AG10803 (cell line): ENCODE measurements at places on chromosomes 3 and 15.
A peak's percentile ranks its signal among the peaks of the same experiment; 100 is the strongest.

- peak; percentile 60 for DNase-seq
These were observed 55.3 kb downstream of the SLC28A2 start for GRCh38 chr15:45307230-45307924.

- DNase-seq = no peak
These were observed 25.9 kb upstream of the SLC6A6 start for GRCh38 chr3:14376348-14377043.

DNA sequence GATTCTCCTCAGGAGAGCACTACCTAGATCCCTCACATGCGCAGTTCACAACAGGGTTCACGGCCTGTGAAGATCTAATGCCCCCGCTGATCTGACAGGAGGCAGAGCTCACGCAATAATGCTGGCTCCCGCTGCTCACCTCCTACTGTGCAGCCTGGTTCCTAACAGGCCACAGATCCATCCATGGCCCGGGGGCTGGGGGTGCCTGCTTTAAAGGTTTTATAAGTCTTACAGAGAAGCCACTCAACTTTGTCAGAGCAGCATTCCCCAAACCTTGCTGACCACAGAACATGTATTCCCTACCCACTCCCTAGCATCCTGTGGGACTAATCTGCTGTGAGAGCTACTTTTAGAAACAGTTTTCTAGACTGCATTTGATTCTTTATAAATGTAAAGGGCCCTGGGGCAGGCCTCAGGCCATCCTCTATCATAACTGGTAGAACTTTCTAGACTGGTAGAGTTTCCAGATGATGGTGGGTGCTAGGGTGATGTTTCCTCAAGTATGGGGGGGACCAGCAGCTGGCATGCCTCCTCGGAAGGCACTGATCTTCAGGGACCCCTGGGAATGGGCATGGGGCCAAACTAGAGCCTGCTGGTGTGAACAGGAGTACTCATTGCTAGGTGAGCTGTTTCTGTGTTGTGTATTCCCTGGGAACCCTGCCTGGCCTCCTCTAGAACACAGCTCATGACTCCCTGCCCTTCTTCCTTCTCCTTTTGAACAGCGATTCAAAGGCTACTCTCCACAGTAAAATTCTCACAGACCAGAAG is 25.7 kb upstream of the RAD18 start:
- DNase-seq = no peak

DNA sequence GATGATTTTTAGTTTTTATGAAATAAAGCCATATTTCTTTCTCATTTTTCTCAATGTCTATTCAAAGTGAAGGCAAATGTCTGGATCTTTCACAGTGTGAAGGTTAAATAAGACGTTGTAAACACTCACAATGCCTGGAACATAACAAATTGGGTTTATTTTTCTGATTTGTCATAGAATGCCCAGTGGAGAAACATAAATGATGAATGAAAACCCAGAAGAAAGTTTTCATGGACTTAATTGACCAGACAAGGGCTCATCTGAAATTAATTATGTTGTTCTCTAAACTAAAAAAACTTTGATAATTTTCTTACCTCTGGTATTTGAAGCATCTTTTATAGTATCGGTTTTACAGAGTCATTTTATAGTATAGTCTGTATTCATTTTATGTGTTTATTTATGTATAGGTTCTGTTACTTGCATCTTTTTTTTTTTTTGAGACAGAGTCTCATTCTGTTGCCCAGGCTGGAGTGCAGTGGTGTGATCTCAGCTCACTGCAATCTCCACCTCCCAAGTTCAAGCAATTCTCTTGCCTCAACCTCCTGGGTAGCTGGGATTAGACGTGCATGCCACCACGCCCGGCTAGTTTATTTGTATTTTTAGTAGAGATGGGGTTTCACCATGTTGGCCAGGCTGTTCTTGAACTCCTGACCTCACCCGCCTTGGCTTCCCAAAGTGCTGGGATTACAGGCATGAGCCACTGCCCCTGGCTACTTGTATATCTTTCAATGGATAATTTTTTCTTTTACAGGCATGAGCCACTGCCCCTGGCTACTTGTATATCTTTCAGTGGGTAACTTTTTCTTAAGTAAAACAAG is 15.1 kb upstream of the BNIP2 start:
- DNase-seq = no peak

DNA sequence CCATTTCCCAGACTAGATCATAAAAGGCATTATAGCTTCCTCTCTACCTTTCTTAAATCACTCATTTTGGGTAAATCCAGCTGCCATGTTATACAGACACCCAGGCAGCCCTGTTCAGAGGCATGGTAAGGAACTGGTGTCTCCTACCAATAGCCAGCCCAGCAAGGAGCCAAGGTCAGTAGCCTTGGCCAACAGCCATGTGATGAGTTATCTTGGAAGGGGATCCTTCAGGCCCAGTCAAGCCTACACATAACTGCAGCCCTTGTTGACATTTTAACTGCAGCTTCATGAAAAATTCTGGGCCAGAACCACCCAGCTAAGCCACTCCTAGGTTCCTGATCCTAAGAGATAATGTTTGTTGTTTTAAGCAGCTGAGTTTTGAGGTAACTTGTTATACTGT is 29.0 kb upstream of the ZMAT3 start:
- DNase-seq = peak; percentile 19

- peak; percentile 98 for DNase-seq
These were observed 18.7 kb downstream of the TMEM43 start for GRCh38 chr3:14143271-14144225.
